Non-pigmented ciliary epithelial cell (primary cell): ENCODE measurements at places on chromosomes 7 and 10.

- DNase-seq, result no peak
Measured at GRCh38 chr10:68796605-68797004, 30.7 kb upstream of the STOX1 start.

DNA sequence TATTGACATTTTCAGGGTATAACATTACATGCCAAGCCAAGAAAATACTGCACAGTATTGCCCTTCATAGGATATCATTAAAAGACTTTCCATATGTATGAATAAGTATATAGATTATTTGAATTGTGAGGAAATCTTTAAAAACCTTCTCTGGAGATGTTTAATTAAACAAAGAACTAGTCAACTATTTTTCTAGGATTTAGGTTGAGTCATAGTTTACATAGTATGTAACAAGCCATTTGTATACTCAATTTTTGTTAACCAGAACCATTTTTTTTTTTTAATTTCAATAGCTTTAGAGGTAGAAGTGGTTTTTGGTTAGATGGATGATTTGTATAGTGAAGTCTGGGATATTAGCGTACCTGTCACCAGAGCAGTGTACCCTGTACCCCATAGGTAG is 151.2 kb upstream of the ASAH2 start:
- DNase-seq, result no peak

- DNase-seq, result no peak
Measured at GRCh38 chr10:75593692-75594556, 162.5 kb downstream of the LRMDA start.

- no peak for DNase-seq
Measured at GRCh38 chr7:43143918-43144589, 31.6 kb downstream of the HECW1 start.

GRCh38 chr10:132876131-132876860 is 66.1 kb downstream of the CFAP46 start:
- DNase-seq, result no peak

GRCh38 chr7:2681929-2682799 is 5.8 kb upstream of the AMZ1 start:
- no peak for DNase-seq

GRCh38 chr7:150367677-150368095 is 936 bp upstream of the REPIN1 start:
- no peak for DNase-seq

DNA sequence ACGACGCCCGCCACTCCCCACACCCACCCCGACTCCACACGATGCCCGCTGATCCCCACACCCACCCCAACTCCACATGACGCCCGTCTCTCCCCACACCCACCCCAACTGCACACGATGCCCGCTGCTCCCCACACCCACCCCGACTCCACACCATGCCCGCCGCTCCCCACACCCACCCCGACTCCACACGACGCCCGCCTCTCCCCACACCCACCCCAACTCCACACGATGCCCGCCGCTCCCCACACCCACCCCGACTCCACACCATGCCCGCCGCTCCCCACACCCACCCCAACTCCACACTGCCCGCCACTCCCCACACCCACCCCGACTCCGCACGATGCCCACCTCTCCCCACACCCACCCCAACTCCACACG is 317.0 kb downstream of the DNAJB6 start:
- no peak for DNase-seq

DNA sequence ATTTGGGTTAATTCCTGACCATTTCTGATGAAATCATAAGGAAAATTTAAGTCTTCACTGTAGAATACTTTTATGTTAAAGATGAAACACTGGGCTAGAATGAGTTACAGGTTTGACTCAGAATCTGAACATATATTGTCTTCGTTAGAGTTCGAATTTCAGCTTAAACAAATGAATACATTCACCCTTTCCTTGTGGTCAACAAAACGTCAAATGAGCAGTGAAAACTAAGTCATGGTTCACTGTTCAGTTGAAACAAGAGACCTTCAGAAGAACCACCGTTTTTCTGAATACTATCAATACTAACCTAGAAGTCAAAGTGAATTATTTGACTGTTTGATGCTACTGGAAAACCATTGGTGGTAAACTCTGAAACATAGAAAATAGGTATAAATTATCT is 235.2 kb upstream of the ZWINT start:
- no peak for DNase-seq

GRCh38 chr10:12357525-12358151 is 8.3 kb downstream of the CAMK1D start:
- DNase-seq, result no peak

- no peak for DNase-seq
Measured at GRCh38 chr7:155729847-155730246, 82.4 kb downstream of the SHH start.

DNA sequence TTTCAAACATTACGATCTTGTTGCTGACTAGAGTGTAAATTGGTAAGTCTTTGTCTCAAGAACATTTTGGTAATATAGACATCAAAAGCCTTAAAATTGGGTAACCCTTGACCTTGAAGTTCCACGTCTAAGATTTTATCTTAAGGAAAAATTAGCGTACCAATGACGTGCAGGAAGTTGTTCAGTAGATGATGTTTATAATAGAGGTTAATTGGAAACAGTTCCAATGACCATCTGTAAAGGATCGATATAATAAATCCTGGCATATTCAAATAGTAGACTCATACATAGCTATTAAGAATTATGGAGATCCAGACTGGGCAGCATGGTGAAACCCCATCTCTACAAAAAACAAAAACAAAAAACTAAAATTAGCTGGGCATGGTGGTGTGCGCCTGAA is 20.5 kb downstream of the GRK5 start:
- no peak for DNase-seq

GRCh38 chr10:65396997-65397396 is 1528.8 kb upstream of the LRRTM3 start:
- DNase-seq, result no peak

DNA sequence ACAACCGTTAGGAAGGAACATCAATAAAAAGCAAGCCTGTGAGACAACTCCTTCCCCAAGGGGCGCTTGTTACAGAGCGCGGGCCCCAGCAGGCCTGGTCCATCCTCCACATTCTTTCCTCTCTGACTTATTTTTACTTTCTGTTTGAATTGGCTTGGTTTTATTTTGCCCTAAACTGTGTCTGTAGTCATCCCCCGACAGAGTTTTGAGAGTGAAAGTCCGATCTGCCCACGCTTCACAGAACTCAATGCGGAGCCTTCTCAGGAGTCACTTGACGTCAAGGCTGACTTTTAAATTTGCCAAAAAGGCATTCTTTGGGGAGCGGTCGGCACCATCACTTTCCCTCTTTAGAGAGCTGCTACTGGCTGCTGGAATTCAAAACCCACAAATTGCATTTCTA is 150.1 kb upstream of the KLF6 start:
- DNase-seq, result no peak

DNA sequence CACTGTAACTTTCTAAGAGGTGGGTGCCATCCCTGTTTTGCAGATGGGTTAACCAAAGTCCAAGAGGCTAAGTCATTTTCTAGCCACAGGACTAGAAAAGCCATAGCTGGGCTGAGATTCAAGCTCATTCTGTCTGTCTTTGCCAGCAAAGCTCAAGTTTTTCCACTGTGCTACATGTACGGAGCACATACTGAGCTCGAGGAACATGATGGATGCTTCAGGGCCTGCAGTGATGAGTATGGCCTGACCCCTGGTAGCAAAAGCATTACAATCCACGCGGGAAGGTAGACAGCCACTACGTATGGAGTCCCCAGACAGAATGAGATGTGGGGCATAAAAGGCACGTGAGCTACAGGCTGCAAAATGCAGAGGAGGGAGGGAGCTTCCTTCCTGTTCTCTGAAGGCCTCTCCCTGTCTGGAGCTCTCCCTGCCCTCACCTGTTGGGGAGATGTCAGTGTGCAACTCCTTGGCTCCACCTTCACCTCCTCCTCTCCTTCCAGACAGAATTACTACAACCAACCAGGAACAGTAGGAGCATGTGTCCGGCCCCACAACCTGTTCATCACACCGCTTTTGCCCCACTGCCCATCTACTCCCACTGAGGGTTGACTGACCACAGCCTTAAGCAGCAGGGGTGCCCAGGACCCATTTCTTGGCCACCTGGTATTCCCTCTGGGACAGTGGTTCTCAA is 16.4 kb downstream of the ITPRIP start:
- no peak for DNase-seq

DNA sequence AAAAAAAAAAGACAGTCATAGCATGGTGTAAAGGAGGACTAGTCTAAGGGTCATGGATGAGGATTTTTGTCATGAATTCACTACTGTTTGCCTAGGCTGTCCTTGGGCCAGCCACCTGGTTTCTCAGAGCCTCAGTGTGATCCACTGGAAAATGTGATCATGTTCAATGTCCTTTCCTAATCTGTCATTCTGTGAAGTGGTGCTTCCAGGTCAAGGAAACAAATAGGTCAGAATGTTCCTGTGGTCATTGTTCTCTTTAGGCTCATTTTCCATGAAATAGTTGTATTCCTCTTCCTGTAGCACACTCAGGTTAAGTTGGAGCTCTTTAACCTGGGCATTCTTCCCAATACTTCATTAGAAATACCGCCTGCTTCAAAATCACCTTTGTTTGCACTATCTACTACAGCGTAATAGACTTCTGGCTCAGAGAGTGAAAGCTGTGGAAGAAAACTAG is 16.5 kb downstream of the CD36 start:
- DNase-seq, result no peak

GRCh38 chr10:20839141-20839540 is 58.0 kb downstream of the NEBL start:
- peak; percentile 1 for DNase-seq

DNA sequence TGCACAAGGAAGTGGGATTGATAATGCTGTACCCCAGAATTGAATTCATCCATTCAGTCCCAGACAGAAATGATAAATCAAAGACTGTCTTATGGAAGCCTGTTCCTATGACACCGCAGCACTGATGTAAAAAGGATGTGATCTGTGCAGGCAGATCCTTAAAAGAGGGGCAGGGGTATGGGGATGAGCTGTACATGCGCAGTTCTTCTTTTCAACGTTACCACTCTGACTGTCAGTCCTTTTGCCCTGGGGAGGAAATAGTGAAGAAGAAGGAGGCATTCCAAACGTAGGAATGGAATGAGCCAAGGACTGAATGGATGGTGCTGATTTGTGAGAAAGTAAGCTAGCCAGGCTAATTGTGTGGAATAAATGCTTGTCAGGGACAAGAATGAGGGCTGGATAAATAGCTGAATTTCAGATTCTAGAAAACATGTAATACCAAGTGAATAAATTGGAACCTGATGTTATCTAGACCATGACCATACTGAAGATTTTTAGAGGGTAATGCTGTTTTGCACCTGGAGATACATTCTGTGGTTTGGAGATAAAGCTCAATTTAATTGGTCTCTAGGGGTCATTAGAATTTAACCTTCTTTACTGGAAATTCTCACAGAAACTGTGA is 509.3 kb downstream of the SORCS3 start:
- no peak for DNase-seq

- DNase-seq, result no peak
Measured at GRCh38 chr10:15335508-15335907, 35.6 kb downstream of the FAM171A1 start.

DNA sequence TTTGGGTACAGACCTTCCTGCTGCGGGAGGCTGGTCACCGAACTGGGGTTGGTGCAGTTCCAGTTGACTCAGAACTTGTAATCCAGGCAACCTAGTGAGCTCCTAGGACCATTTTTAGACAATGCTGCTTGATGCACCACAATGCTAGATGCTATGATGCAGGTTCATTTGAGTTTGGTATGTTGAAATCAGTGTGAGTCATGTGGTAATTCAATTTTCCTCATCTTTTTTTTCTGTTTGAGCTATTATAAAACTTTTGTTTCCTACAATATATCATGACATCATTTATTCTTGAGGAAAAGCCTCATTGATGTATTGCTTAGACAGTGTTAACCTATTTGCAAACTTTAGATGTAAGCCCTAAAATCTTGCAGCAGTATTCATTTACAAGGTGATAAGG is 40.9 kb upstream of the MTPN start:
- DNase-seq, result no peak

- DNase-seq, result peak; percentile 24
Measured at GRCh38 chr10:116815641-116816415, 33.5 kb upstream of the ENO4 start.

DNA sequence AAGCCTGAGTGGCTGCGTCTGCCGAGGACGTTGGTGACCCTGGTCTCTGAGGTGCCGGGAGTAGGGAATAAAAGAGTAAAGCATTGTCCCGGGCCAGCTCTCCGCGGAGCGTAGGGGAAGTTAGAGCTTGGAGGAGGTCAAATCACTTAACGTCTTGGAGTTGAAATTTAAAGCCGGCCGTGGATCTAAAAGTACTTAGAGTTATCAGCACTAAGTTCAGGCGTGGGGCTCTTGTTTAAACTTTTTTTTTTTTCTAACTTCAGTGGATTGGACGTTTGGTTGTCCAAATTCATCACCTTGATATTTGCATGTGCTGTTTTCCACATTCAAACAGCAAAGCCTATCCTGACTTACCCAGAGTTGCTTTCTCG is 700 bp downstream of the NIPSNAP2 start:
- no peak for DNase-seq

DNA sequence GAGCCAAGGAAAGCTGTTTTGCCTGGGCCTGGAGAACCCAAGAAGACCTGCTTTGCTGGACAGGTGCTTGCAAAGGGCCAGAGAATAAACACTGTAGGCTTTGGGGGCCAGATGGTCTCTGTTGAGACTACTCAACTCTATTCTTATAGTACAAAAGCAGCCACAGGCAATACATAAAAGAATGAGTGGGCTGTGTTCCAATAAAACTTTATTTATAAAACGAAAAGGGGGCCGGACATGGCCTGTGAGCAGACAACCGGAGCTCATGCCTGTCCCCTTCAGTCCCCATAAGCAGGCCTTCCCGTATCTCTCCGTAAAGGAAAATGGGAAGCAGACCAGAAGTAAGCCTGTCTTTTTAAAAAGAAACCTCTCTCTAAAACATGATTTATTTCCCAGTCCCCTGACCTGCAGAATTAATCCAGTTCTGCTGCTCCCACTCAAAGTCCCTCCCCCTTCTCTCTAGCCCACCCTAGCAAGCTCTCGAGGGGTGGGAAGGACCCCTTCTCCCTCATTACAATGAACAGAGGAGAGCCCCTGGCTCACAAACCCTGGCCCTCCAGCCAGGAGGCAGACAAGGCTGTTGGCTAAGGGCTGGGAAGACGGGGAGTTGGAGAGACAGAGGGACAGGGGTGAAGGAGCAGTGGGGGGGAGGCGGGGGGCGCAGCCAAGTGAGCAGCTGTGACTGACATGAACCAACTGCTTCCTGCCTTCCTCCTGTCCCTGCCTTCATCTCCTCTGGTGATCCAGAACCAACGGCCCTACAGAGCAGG is 177.8 kb downstream of the NEURL1 start:
- DNase-seq, result no peak

- no peak for DNase-seq
Measured at GRCh38 chr10:50577681-50578350, 45.9 kb downstream of the SGMS1 start.
